ENCODE measurements at places on chromosomes 2 and 18. TPM values are rescaled to one million over a fixed set of nuclear protein-coding genes. Genes with fewer than 3 reads are reported as not detected.

Gene ACTG2
- not detected for total RNA-seq

Gene PPP1R1C
- total RNA-seq, result not detected

Gene FBXO48
- total RNA-seq, result 0.83 TPM

Gene WDPCP
- total RNA-seq, result 8.8 TPM

Gene IL1R2
- total RNA-seq, result not detected

Gene ZSCAN30
- 14.6 TPM for total RNA-seq

Gene ZFP36L2
- total RNA-seq, result 73.4 TPM

Gene MBOAT2
- total RNA-seq, result 17.9 TPM

- H3K27me3 ChIP-seq, result no peaks in the 10 kb centered on the region
- peaks cover 31% of the 10 kb centered on the region for H3K4me1 ChIP-seq
- H3K36me3 ChIP-seq, result no peaks in the 10 kb centered on the region
- DNase-seq, result no peak
- no peak overlapping the region for H3K4me3 ChIP-seq
Observed at GRCh38 chr2:151620761-151621160, 113.5 kb downstream of the NEB start.

GRCh38 chr2:174573621-174574081 is 24.0 kb downstream of the WIPF1 start:
- H3K4me1 ChIP-seq, result no peaks in the 10 kb centered on the region
- H3K27ac ChIP-seq, result no peak overlapping the region
- H3K36me3 ChIP-seq, result no peaks in the 10 kb centered on the region
- no peak overlapping the region for H3K4me3 ChIP-seq

- H3K4me1 ChIP-seq, result peaks cover 14% of the 10 kb centered on the region
- no peak for DNase-seq
- no peaks in the 10 kb centered on the region for H3K36me3 ChIP-seq
- H3K27ac ChIP-seq, result peak within 1 kb of the TSS; percentile 100
- peak within 1 kb of the TSS; percentile 71 for H3K4me3 ChIP-seq
Observed at GRCh38 chr2:239400596-239401066, at the start of gene HDAC4. Gene HDAC4, minus strand, starts transcription at chr2:239401020. Its CDS starts 48,321 bp downstream, at chr2:239352699.

DNA sequence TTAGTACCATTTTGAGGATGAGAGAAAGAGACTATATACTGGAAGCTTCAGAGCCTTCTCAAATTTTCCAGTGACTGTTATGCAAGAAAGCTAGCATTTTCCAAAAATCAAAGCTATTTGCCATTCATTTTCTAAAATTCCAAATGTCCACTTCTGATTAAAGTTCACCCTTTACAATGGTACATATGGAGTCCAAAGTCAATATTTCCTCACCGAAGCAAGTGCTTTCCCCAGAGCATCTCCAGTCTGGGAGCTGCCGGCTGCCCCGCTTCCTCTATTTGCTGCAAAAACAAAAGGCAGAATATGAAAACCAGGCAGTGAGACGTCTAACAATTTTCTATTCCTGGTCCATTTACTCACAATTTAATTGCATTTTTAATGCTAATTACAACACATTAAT is 302.0 kb upstream of the CCDC68 start:
- H3K27me3 ChIP-seq, result no peaks in the 10 kb centered on the region
- peaks cover 26% of the 10 kb centered on the region for H3K36me3 ChIP-seq
- H3K4me1 ChIP-seq, result peaks cover 31% of the 10 kb centered on the region
- no peak for DNase-seq
- H3K4me3 ChIP-seq, result no peak overlapping the region

DNA sequence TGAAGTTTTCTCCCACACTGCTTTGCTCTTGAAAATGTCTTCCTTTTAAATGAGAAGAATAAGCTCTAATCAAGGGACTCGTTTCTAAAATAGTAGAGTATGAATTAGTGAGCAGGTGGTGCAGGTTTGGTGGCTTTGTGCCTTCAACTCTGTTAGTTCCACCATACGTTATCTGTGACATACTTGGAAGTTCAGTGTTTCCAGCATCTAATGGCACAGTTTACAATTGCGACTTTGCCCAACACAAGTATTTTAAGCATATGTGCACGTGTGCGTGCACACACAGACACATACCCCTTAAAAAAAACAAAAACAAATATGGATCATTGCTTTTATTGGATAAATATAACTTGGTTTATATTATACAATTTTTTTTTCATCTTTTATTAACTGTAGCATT is 111.8 kb downstream of the RAB3GAP1 start:
- DNase-seq, result no peak
- no peak overlapping the region for H3K27ac ChIP-seq
- H3K27me3 ChIP-seq, result no peaks in the 10 kb centered on the region
- H3K4me3 ChIP-seq, result no peak overlapping the region

- DNase-seq, result peak; percentile 38
- no peaks in the 10 kb centered on the region for H3K27me3 ChIP-seq
- peaks cover 2% of the 10 kb centered on the region for H3K4me1 ChIP-seq
- no peak overlapping the region for H3K27ac ChIP-seq
- H3K36me3 ChIP-seq, result no peaks in the 10 kb centered on the region
Observed at GRCh38 chr2:182018218-182018617, 32.6 kb downstream of the PPP1R1C start.

- H3K36me3 ChIP-seq, result no peaks in the 10 kb centered on the region
- DNase-seq, result no peak
- no peaks in the 10 kb centered on the region for H3K27me3 ChIP-seq
- no peak overlapping the region for H3K4me3 ChIP-seq
Observed at GRCh38 chr2:20796374-20796791, 26.5 kb downstream of the LDAH start.

GRCh38 chr18:4831791-4832375 is 365.2 kb downstream of the AKAIN1 start:
- H3K36me3 ChIP-seq, result no peaks in the 10 kb centered on the region
- no peak for DNase-seq
- no peak overlapping the region for H3K27ac ChIP-seq
- no peak overlapping the region for H3K4me3 ChIP-seq

GRCh38 chr18:23247896-23248295 is 112.6 kb downstream of the CABLES1 start:
- H3K27ac ChIP-seq, result no peak overlapping the region
- H3K27me3 ChIP-seq, result no peaks in the 10 kb centered on the region
- DNase-seq, result no peak
- H3K4me1 ChIP-seq, result peaks cover 3% of the 10 kb centered on the region
- H3K36me3 ChIP-seq, result peaks cover 36% of the 10 kb centered on the region
- H3K4me3 ChIP-seq, result no peak overlapping the region

GRCh38 chr2:96098900-96099590 is 17.3 kb downstream of the ADRA2B start:
- no peaks in the 10 kb centered on the region for H3K4me1 ChIP-seq
- DNase-seq, result no peak
- H3K27ac ChIP-seq, result no peak overlapping the region
- H3K27me3 ChIP-seq, result no peaks in the 10 kb centered on the region
- no peak overlapping the region for H3K4me3 ChIP-seq

GRCh38 chr2:100208141-100208770 is 65.9 kb upstream of the AFF3 start:
- peaks cover 4% of the 10 kb centered on the region for H3K27me3 ChIP-seq
- no peak overlapping the region for H3K4me3 ChIP-seq
- H3K27ac ChIP-seq, result no peak overlapping the region
- DNase-seq, result no peak
- no peaks in the 10 kb centered on the region for H3K4me1 ChIP-seq

DNA sequence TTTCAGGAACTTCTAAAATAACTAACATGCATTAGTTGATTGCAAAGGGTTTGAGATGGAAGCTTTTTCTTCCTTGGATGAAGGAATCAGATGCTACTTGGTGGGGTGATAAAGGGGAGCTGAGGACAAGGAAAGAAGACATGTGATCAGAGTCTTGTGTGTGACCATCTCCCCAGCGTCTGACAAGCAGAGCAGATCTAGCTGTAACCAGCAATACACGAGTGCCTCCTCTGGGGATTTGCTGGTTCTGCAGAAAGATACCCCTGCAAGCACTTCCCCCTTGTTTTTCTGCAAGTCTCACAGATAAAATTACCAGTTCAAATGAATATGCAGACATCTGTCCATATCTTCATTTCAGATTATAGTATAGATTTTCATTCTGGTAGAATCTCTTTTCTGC is 2.7 kb downstream of the CDH7 start:
- no peak overlapping the region for H3K27ac ChIP-seq
- H3K36me3 ChIP-seq, result no peaks in the 10 kb centered on the region
- H3K4me1 ChIP-seq, result no peaks in the 10 kb centered on the region
- H3K27me3 ChIP-seq, result peaks cover 2% of the 10 kb centered on the region
- H3K4me3 ChIP-seq, result no peak overlapping the region
- DNase-seq, result no peak

DNA sequence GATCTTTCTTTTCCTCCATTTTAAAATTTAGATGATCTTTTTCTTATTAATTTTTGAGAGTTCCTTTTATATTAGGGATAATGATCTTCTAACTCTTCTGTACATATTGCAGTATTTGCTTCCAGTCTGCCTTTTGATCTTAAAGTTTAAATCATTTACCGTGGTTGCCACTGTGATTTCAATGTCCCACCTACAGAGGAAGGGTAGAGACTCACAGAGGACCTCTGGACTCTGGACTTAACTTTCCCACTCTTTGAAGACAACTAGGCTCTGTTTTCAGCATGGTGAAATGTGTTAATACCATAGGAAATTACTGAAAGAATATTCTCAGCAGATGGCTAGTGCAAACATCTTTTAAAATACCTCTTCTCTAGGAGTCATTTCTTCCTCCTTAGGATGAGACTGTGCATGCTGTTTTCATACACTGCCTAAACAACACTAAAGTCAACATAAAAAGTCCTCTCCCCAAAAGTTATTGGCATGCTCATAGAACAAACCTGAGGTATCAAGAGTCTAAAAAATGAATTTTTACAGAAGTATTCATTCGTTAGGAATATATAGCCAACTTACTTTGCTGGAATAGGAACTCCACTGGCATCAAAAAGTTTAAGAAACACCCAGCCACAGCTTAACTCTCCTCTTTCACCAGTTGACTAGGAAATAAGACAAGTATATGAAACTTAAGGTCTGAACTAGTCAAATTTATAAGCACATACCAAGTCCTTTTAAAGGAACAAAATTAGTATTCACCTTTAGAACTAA is 30.7 kb upstream of the MALL start:
- H3K27ac ChIP-seq, result no peak overlapping the region
- DNase-seq, result no peak
- no peaks in the 10 kb centered on the region for H3K27me3 ChIP-seq
- no peak overlapping the region for H3K4me3 ChIP-seq

DNA sequence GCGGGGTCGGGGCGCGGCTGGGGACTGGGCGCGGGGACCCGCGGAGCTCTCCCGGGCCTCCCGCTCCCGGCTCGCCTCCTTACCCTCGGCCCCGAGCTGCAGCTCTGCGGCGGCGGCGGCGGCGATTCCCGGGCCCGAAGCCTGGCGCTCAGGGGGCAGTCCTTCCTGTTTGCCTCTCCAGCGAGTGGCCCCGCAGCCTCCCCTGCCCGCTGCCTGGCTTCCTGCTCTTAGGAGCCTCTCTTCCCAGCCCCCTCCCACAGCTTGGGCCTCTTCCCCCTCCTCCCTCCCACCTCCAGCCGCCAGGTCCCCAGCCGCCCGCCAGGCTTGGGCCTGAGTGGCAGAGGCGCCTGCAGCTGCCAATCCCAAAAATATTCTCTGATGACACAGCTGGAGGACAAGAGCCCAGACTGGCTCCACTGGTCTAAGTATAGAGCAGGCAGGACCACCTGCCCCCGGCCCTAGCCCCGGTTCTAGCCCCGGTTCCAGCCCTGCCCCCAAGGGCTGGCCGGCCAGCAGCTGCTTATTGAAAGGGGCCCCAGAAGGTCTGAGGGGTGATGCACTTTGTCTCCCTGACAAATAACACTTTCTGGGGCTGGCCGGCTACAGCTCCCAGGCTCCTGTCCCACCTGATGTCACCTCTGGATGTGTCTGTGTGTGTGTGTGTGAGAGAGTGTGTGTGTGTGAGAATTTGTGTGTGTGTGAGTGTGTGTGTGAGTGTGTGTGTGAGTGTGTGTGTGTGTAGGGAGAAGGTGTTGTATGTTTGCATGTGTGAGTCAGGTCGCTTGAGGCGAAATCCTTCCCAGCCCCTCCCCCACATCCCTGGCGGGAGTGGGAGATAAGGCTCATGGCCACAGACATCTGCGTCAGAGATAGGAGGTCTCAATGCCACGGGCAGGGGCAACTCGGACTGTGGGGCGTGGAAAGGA is at the start of gene OBSL1:
OBSL1 (minus strand) TSS at position 229 of the 926 bp plus-strand sequence. CDS start 307 bp downstream, outside the sequence.
- H3K27me3 ChIP-seq, result peaks cover 14% of the 10 kb centered on the region
- H3K36me3 ChIP-seq, result no peaks in the 10 kb centered on the region
- peak within 1 kb of the TSS; percentile 36 for H3K4me3 ChIP-seq
- peak; percentile 61 for DNase-seq

DNA sequence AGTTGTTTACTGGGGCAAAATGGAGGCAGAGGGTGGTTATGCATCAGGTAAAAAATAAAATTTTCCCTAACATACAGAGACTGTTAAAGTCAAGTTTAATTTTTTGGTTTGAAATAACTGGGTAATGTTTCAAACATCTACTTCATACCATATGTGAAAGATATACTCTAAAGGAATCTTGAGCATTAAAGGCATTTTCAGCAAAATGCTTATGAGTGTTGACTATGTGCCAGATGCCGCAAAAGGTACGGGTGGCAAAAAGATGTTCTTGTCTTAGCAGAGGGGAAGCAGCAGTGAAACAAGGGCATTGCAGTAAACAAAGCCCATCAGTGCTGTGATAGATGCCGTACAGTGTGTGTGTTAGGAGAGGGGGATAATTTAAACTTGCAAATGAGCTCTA is 263.1 kb upstream of the ID2 start:
- H3K27ac ChIP-seq, result no peak overlapping the region
- no peaks in the 10 kb centered on the region for H3K27me3 ChIP-seq
- H3K36me3 ChIP-seq, result no peaks in the 10 kb centered on the region
- DNase-seq, result no peak
- no peaks in the 10 kb centered on the region for H3K4me1 ChIP-seq

GRCh38 chr2:194096402-194096801 is 1560.6 kb upstream of the SLC39A10 start:
- no peaks in the 10 kb centered on the region for H3K36me3 ChIP-seq
- no peak overlapping the region for H3K4me3 ChIP-seq
- no peak for DNase-seq
- no peaks in the 10 kb centered on the region for H3K4me1 ChIP-seq
- no peaks in the 10 kb centered on the region for H3K27me3 ChIP-seq

- H3K4me3 ChIP-seq, result no peak overlapping the region
- H3K27ac ChIP-seq, result no peak overlapping the region
- peaks cover 2% of the 10 kb centered on the region for H3K27me3 ChIP-seq
- DNase-seq, result no peak
- no peaks in the 10 kb centered on the region for H3K36me3 ChIP-seq
- no peaks in the 10 kb centered on the region for H3K4me1 ChIP-seq
Observed at GRCh38 chr2:195406886-195407603, 250.0 kb upstream of the SLC39A10 start.

GRCh38 chr2:226256237-226256636 is 543.4 kb downstream of the IRS1 start:
- no peak overlapping the region for H3K4me3 ChIP-seq
- no peak overlapping the region for H3K27ac ChIP-seq
